ENCODE measurements at places on chromosomes 5 and 9.

DNA sequence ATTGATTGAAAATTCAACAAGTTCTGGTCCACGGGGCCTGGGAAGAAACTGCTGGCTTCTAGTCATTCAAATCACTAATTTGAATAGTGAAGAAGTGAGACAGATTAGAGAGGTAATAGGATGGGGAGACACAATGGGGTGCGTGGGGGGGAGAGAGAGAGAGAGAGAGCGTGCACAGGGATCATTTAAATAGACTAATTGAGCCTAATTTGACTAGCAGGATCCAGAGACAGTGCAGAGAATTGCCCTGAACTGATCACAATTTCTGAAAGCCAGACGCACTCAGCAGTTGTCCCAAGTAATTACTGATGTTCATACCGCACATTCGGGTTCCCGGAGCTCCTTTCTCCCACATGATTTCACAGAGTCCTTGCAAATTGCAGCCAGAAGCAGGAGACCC lies 50.3 kb upstream of the C5orf58 start:
- DNase-seq: no peak

DNA sequence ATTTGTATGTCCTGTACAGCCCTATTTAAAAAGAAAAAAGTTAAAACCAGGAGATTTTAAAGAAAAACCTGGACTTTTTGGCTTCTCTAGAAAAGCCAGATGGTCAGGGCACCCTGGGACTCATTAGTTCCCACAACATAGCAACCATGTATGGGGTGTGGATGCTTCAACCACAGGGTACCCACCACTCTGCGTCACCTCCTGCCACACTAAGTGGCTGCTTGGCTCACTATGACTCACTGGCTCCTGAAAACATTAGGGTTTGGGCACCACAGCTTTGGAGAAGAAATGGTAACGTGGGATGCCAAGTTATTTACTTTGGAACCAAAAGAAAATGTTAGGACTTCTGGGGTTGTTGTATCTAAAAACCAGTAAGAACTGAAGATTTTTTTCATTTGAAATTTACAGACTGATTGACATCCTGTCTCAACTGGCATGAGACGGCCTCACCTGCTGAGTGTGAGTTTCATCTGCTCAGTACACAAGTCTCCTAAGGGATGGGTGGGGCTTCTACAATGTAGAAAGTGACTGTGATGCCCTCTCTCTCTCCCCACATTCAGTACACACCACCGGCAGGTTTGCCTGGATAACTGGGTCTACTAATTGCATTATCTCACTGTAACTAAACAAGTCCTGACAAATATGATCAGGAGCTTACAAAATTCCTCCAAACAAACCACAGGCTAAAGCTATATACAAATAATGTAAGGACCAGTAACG lies 103.9 kb downstream of the ESM1 start:
- DNase-seq: peak; percentile 95

DNA sequence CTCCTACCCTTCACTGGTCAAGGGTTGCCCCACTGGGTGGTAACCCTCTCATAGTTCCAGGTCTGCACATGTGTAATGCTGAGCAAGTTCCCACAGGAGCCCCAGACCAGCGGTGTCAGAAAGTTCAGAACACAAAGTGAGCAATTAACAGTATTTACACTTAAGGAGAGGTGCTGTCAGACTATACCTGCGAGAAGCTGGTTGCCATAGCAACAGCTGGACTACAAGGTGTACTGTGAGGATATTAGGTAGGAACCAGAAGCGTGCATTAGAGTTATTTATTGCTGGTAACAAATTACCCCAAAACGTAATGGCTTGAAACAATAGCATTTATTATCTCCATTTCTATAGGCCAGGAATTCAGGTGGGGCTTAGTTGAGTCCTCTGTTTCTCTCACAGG lies 317.0 kb upstream of the RPS23 start:
- no peak for DNase-seq

DNA sequence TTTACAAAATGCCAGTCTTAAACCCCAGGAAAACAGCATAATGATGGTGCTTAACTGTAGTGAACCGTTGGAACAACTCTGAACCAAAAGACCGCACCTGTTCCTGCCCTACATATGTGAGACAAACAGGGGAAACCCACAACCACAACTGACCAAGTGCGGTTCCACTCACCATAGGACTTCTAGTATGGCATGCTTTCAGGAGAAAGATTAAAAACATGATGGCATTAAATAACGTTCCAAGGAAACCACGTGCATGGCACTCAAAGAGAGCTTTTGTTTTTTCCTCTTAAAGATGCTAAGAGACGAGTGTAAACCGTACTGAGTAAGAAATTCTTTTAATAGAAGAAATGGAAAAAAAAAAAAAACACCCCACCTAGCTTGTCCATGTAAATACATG lies 119.8 kb downstream of the SSBP2 start:
- no peak for DNase-seq

DNA sequence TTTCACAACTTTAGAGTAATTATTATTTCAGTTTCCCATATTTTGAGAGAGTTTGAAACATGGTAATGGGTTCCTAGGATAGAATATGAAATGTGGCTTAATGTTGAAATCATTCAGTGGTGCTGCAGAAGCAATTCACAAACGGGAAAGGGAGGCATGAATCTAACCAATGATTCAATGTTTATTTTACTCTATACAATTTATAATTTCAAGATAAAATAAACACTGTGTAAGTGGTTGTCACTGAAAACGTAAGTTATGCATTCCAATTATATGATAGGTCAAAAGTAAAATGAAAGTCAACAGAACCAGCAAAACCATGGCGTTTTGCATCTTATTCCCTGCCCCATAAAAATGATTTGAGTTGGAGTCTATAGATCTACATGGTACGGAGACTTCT lies 1207.1 kb upstream of the CDH18 start:
- DNase-seq: peak; percentile 9

DNA sequence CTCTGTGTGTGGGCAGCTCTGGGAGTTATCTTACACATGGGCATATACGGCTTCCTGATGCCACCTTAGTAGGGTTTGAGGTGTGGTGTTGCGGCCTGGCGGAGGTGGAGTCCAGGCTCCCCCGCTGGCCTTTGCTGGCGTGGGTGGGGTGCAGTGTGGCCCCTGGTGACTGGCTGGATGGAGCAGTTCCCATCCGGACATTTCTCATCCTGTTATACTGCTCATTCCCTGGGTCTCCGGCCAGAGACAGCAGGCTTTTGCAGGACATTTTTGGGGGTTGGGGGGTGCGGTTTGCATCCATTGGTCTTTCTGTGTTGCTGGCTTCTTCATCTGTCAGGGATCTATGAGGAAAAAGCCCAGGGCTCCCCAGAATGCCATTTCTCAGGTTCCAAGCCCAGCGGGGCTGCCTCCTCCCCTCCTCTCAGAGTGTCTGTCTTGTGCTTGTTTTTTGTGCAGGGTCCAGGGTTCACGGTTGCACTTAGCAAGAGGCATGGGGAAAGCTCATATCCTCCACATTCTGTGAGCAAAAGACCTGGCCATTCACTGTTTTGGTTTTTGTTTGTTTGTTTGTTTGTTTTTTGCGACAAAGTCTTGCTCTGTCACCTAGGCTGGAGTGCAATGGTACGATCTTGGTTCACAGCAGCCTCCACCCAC lies 22.3 kb downstream of the NDUFS6 start:
- no peak for DNase-seq

GRCh38 chr9:37947977-37948376 lies 44.0 kb upstream of the SLC25A51 start:
- DNase-seq: no peak

- no peak for DNase-seq
These were observed 2.7 kb upstream of the GBGT1 start for GRCh38 chr9:133166392-133166791.

- DNase-seq: no peak
These were observed 174.8 kb downstream of the CDK5RAP2 start for GRCh38 chr9:120405134-120405533.

GRCh38 chr5:143065996-143066522 lies 295.9 kb downstream of the ARHGAP26 start:
- DNase-seq: no peak

DNA sequence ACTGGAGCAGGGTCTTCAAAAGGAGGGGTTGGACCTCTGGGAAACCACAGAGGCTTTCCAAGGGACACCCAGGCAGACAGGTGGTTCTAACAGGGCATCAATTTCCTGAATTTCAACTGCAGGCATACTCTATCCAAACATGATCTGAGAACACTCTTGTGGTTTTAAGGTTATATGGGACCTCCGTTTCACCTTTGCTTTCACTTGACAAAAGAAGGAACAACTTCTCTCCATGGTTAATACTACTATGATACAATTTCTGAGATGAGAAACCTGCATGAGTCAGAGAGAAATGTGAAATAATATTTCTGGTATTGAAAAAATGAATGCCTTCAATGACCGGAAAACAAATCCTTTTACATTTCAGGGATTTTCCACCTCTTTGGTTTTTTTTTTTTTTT lies 28.0 kb upstream of the ERAP1 start:
- DNase-seq: no peak

DNA sequence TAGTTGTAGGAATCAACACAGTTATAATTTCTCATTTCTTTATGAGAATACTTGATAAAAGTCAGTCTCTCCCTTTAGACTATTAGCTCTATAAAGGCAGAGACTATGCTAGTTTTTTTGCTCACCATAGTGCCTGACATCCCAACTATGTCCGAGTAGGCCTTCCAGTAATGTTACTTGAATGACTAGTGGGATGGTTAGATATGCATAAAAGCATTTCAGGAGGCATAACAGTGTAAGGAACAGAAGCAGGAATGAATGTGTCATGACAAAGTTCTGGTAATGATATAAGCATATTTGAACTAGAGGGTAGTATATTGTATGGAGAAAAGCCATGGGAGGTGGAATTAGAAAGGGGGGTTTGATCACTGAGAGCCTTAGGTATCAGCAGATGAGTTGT lies 77.4 kb upstream of the C5orf46 start:
- no peak for DNase-seq

DNA sequence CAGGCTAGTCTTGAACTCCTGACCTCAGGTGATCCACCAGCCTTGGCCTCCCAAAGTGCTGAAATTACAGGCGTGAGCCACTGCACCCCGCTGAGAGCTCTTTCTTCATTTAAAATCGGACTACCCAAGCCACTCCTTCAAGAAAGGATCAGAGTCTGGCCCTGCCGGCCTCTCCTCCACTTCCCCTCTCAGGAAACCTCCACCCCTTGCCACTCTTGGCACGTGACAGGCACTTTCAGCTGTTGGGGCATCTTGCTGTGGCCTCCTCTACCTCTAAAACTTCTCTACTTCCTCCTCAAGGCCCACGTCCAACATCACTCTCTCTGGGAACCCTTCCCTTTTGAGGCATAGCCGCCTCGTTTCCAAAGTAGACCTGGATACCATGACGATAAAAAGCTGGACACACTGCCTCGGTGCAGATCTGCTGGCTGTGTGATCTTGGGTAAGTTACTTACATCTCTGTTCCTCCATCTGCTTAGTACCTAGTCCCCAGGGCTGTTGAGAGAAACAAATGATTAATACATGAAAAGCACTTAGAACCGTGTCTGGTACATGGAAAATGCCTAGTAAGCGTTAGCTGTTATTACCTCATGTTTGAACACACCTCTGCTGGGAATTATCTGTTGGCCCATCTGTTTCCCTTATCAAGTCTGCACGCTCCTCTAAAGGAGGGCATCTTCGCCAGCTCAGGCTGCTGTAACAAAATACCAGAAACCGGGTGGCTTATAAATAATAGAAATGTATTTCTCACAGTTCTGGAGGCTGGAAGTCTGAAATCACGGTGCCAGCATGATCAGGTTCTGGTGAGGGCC lies 55.3 kb downstream of the SMIM23 start:
- DNase-seq: no peak

GRCh38 chr9:134648701-134649530 lies 7.3 kb downstream of the COL5A1 start:
- peak; percentile 94 for DNase-seq

GRCh38 chr9:20636888-20637440 lies 14.7 kb upstream of the MLLT3 start:
- peak; percentile 37 for DNase-seq

DNA sequence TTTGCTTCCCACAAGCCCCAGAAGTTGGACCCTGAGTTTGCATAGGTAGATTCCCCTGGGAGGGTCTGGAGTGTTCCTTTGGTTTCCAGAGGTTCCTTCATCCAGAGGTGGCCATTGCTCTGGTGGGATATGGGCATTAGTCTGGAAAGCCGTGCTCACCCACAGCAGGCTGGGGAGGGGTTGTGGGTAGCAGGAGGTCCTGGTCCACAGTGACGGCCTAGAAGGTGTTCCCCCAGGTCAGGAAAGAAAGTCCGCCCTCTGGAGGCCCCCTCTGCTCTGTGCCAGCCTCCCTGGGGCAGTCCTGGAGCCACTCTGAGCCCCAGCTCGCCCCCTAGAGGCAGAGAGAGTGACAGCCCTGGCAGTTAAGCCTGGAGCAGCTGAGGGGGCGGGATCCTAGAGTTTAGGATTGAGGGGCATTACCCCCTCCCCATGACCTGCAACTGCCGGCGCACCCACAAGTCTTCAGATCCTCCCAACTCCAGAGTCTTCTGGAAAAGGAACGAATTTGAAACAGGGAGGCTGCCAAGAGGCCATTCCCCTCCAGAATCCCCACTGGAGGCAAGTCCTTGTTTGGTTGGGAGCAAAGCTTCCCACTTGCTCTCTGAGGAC lies 36.8 kb downstream of the NDST1 start:
- DNase-seq: peak; percentile 42

DNA sequence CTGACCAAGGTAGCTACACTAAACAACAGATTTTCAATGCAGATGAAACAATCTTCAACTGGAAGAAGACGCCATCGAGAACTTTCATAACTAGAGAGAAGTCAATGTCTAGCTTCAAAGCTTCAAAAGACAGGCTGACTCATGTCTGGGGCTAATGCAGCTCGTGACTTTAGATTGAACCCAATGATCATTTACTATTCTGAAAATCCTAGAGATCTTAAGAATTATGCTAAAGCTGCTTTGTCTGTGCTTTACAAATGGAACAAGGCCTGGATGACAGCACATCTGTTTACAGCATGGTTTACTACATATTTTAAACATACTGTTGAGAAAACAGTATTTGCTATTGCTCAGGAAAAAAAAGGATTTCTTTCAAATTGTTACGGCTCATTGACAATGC lies 54.9 kb downstream of the RICTOR start:
- DNase-seq: no peak

DNA sequence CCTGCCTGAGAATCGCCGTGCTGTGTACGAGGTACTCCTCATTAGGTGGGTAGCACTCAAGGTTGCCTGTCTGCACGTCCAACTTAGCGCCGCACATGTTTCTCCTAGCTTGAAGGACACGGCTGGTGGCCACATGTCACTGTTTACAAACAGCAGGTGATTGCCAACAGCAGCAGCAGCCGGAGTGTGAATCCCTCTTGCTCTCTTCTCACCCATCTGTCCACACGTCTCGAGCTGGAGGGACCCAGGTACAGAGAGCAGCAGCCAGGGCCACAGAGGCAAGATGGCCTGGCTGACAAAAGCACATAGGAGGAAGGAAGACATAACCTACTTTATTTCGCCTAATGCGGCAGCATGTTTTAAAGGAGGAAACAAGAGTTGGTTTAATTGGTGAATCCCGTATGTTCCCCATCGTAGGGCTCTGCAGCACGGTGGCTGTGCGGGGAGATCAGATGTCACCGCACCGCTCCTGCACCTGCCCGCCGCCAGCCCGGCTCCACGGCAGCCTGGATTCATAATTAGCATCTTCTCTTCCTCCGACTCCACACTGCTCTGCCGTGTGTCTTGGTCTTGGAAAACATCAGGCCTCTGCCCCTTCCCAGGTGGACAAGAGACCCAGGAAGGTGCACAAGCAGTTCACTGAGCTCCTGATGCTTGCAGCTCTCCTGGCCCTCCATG lies 201.6 kb upstream of the IRX1 start:
- no peak for DNase-seq
